ENCODE measurements at places on chromosomes 7 and 10.

DNA sequence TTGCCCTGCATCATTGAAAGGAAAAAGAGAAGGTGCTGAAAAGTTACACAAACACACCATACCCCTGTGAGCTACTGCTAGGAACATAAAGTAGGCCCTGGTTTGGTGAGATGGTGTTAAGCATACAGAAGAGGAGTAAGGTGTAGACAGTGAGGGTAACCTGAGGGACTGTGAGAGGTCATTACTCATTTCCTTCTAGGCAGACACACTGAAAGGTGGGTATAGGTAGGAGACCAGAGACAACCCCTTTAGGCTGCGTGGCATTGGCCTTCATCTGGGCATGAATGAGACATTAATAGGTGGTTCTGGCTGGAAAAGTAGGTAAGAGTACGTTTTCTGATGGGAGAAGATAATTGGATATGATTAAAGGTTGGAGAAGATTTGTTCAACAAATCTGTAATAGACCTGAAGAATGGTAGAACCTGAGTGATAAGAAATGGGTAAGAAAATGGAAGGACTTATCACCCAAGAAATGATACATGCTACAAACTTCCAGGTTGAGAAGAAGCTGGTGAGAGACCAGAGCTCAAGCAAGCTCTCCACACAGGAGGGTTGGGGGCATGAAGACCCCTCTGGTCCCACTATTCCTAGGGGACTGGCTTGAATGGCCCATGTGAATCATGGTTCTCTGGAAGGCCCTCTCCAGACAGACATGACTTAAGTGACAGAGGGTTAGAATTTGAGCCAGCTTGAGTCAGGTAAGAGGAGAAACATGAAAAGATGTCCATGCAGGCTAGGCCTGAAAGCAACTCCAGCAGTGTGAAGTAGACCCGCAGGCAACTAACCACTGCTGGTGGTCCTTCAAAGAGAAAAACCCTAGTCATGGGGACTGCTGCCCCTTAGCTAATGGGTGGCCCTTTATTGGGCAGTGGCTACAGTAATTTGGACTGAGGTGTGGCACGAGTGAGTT, 3.8 kb downstream of the COMTD1 start:
- no peak for DNase-seq

DNA sequence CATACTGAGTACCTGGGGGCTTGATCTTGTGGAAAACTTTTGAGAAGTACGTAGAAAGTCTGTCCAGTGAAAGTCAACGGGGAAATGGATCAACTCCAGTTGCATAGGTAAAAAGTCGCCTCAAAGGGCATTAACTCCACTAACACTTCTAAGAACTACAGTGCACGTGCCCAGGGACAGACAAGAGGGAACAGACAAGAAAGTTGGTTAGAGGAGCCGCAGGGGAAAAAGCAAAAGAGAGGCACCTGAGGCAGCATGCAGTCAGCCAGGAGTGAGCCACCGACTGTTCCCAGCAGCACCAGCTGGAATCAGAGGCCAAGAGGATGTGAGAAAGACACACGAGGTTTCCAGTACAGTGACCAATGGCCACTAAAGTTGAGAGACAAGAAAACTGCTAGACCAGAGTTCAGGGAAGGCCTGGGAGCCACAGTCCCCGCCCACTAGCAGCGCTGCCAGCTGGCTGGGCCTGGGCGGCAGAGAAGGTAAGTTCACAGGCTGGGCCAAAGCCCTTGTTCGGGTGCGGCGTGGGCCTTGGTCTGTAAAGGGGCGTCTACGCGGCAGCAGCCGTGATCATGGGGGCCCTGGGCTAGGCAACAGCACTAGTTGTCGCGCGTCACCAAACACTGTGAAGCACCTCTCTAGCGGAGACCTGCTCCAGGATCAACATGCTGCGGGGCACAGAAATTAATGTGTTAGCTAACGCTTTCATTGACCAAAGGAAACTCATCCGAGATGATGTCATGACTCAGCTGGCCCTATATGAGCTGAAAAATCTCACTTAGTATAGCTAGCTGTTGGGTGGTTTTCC, 14.0 kb downstream of the ITGB1 start:
- DNase-seq = no peak

DNA sequence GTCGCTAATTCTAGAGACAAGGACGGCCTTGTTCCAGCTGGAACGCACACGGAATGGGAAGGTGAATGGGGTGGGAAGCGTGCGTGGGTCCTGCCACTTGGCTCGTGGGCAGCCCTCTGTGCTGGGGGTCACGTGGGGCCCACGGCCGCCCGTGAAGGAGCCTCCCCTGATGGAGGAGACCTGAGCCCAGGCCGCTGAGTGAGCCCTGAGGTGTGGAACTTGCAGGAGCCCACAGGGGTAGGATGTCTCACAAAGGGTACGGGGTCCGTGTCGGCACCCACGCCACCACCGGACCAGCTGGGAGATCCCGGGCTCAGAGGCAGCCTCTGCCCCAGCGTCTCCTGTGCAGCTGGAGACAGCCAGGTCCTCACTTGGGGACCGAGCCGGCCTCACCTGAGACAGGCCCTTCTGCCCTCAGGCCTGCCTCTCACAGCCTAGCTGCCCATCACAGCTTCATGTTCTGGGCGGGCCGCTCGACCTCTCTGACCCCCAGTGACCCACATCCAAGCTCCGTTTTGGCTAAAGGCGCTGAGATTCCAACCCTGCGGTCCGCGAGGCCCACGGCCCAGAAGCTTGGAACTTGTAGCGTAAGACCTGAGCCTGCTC, 84.8 kb downstream of the FOXL3 start:
- DNase-seq = no peak

DNA sequence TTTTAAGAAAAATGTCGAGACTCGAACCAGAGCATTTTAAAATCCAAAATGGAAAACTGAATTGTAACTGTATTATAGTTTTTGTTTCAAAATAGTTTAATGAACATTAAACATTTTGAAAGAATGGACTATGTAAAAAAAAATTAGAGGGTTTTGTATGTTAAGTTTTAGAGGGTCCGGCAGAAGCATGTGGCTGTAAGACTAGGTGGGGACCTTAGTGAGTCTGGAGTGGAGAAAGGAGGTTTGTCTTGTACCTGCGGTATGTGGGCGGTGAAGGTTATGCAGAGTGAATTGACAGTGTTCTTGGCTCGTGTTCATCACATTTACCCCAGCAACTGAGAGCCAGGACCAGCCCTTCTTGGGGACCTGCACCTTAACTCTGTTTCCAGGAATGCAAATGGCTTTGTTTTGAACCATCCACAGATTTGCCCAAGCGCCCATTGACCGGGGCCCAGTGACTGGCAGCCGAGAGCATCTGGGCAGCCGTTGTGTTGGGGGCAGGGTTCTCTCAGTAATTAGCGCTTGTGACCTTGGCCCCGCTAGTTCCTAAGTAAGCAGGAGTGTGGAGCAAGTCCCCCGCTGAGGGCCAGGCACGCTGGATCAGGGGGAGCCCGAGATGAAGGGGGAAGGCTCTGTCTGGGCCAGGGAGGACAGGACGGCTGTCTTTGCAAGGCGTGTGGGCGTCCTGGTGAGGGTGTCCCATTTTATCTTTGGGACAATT, 1.4 kb upstream of the KLF6 start:
- no peak for DNase-seq

DNA sequence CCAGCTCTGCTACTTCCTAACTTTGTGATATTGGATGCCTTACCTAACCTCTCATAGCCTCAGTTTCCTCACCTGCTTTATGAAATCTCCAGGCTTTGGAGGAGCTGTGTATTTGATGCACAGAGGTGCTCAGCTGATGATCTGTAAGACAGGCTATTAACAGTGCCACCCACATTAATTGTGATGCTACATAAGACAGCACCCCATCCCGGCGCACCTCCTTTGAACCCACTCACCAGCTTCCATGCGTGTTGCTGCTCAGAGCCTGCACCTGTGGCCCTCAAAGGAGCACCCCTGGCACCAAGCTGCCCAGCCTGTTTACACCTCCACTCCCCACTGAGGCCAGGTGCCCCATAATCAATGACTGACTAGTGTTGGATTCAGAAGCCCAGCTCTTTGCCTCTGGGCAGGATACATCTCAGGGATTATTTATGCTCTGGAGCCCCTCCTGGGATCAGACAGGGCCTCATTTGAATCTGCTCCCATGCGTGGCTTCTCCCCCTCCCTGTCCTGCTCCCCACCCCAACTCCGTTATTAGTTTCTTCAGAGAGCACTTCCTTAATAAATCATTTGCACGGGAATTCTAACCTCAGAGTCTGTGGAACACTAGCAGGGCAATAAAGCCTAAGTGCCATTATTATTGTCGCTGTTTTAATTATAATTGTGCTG, 87.7 kb downstream of the GFRA1 start:
- DNase-seq = no peak

DNA sequence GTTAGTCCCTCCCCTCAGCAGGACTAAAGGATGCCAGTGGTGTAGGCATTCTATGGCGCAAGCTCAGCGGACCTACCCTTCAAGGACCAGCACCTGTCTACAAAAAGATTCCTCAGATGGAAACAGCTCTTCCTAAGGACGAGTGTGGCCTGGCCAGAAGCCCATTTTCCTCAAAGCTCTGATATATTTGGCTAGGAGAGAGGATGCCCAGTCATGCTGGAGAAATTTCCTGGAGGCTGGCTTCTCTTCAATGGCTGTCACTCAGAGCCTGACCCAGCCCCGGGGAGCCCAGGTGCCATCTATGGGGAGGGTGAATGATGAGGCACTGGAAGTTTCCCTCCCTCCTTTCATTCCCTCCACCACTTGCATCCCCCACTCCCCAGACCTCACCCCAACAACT, 111.5 kb downstream of the PLXNA4 start:
- DNase-seq = no peak

GRCh38 chr7:46315891-46316290, 394.8 kb upstream of the IGFBP3 start:
- DNase-seq = no peak

GRCh38 chr7:1825897-1826741, 156.0 kb downstream of the ELFN1 start:
- DNase-seq = no peak

- no peak for DNase-seq
These were observed 25.5 kb downstream of the OGDHL start for GRCh38 chr10:49736564-49737113.

DNA sequence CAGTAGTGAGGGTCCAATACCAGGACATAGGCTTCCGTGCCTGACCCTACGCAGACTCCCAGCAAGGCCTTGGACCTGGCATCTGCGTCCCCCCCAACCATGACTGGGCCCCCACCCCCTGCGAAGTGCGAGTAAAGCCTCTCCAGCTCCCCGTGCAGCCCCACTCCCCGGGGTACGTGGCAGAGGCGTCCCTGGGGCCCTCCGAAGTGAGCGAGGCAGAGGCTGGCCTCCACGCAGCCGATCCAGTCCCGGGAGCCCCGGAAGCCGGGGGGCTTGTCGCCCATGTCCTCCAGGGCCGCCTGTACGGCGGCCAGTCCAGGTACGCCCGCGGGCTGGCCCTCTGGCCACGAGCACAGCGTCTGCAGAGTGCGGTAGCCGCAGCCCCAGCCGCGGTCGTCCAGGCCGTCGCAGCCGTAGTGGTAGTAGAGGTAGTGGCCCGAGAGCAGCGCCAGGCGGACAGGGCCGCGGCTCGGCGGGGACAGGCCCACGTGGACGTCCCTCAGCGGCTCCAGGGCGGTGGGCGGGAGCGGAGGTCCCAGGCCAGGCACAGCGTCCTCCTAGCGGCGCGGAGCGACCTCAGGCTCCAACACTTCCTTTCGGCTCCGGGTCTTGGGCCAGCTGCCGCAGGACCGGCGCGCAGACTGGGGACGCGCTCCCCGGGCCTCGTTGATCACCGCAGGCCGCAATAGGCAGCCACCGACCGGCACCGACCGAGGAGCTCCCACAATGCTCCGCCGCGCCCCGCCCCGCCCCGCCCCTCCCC, at the start of gene UFSP1:
Gene UFSP1, minus strand, starts transcription at position 728 of the 763 bp plus-strand sequence. Its CDS starts 444 bp downstream, at position 284.
- no peak for DNase-seq

DNA sequence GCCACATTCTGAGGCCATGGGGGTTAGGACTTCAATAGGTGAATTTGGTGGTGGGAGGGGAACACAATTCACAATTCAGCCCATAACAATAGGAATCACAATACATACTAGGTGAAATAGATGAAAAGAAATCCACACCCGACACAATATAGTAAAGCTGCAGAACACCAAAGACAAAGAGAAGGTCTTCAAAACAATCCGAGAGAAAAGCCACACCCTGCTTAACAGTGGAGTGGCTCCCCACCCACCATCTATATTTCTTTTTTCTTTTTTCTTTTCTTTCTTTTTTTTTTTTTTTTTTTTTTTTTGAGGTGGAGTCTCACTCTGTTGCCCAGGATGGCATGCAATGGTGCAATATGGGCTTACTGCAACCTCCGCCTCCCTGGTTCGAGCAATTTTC, 14.7 kb upstream of the TIAL1 start:
- no peak for DNase-seq

DNA sequence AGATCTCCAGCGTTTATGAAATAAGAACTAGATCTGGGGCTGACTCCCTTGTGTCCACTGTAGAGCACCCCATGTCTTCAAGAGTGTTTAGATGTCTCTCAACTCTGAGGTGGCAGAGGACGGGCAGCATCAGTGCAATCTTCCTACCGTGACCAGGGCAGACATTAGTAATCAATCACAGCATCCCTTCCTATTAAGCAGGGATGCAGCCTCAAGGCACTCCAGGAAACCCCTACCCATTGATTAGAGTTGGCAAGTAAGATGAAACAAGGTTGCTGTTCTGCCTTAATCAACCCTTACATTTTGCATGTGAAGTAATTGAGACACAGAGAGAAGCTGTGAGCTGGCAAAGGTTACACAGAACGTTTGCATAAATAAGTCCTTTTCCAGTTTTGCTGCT, 283.7 kb upstream of the ZMIZ1 start:
- no peak for DNase-seq

DNA sequence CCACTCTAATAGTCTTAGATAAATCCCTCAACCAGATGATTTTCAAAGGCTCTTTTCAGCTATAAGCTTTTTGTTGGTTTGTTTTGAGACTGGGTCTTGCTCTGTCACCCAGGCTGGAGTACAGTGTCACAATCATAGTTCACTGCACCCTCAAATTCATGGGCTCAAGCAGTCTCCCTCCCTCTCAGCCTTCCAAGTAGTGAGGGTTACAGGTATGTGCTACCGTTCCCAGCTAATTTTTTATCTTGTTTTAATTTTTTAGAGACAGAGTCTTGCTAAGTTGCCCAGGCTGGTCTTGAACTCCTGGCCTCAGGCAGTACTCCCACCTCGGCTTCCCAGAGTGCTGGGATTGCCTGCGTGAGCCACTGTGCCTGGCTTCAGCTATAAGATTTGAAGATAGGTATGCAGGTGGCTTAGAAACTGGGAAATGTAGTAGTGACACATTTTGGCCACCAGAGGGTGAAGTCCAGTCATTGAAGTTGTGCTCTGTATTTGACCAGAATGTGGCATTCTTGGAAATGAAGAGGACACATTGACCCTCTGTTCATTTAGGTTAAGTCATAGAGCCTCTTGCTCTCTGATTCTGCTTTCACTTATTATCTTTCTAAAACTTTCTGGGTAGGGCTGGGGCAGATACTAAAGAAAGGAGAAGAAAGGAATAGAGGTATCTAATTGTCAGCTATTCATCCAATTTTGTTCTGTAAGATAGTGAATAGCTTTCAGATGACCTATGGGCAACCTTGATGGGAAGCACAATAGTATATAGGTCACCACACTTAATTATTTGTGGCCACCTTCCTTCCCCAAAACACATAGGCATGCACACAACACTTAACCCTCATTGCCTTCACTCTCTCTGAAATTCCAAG, 36.0 kb downstream of the R3HCC1L start:
- DNase-seq = no peak

GRCh38 chr7:133858311-133858710, 268.8 kb upstream of the LRGUK start:
- DNase-seq = no peak

All from activated CD8-positive, alpha-beta memory T cell treated with anti-CD3 and anti-CD28 coated beads for 1 hour (primary cell).